ENCODE measurements at places on chromosomes 3 and 15.

GRCh38 chr3:187618722-187619121, 51.5 kb downstream of the SST start:
- DNase-seq, result no peak
- H3K4me1 ChIP-seq, result no peaks in the 10 kb centered on the region
- H3K27ac ChIP-seq, result no peak overlapping the region
- no peak overlapping the region for H3K4me3 ChIP-seq
- H3K36me3 ChIP-seq, result no peaks in the 10 kb centered on the region

DNA sequence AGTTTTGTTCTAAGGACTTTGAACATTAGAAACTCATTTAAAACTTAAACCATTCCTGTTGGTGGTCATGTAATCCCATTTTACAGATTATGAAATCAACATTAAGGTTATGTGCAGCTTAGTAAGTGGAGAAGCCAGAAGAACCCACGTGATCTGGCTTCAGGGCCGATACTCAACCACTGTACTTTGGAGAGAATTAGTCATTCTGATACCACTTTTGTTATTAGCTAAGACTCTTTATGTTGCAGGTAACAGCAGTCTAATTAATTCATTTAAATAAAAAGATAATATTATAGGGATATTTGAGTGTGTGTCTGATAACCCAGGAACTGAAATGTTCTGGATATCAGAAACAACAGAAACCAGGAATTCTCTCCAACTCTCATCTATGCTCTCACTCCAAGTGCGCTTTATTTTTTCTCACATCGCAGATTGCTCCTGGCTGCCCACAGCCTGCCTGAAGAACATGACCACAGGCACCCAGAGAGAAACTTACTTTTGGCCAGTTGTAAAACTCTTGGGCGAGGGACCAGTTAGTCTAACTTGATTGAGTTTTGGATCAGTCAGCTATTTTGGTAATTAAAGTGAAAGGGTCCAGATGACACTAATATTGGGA, 25.2 kb downstream of the UBE2E1 start:
- no peaks in the 10 kb centered on the region for H3K36me3 ChIP-seq
- H3K27ac ChIP-seq, result no peak overlapping the region
- H3K27me3 ChIP-seq, result no peaks in the 10 kb centered on the region
- no peak overlapping the region for H3K4me3 ChIP-seq

DNA sequence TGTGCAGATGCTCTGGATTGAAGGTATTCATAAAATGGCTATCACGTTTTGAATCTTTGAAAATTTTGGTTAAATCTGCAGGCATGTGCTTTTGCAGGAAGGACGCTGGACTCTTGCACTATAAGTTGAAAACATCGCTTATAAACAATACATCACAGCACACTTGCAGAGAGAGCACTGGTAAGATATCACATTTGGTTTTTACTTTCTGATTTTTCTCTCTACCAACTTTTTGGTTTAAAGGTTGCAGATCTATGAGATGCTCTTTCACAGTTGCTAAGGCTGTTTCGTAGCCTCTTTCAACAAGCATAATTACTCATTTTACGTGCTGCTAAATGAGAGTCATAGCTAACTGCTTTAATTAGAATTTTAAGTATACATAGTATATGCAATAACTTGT, 724.4 kb upstream of the ARRDC4 start:
- DNase-seq, result no peak
- no peaks in the 10 kb centered on the region for H3K27me3 ChIP-seq
- no peak overlapping the region for H3K27ac ChIP-seq
- H3K4me1 ChIP-seq, result no peaks in the 10 kb centered on the region
- H3K36me3 ChIP-seq, result no peaks in the 10 kb centered on the region

GRCh38 chr3:85264381-85264780, 305.6 kb downstream of the CADM2 start:
- no peaks in the 10 kb centered on the region for H3K4me1 ChIP-seq
- no peaks in the 10 kb centered on the region for H3K36me3 ChIP-seq
- H3K27me3 ChIP-seq, result no peaks in the 10 kb centered on the region
- no peak for DNase-seq
- H3K4me3 ChIP-seq, result no peak overlapping the region
- no peak overlapping the region for H3K27ac ChIP-seq

DNA sequence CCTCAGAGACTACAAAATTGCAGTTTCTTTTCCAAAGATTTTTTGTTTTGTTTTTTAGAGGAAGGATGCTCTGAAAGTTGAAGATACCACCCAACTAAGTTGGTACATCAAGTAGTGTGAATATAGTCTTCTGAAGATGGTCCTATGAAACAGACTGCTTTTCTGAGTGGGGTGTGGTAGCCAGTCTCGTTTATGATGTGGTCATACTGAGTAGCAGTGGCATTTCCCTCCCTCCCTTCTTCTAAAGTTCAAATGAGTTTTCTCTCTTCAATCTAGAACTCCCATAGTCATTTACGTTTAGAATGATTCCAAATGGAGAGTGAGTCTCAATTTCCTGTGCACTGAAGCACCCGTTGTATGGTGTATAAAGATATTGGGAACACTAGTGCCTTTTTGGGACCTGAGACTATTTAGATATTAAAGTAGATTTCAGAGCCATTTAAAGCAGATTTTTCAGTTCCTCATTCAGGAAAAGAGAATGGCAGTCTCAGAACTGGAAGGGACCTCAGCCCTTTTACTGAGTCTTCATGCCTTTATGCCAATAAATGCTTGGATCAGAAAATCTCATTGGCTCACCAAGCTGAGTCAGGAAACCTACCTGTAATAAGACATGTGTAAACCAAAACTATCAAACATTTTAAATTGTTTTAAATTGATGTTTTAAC, 200.4 kb downstream of the CDIN1 start:
- no peak overlapping the region for H3K4me3 ChIP-seq
- H3K36me3 ChIP-seq, result no peaks in the 10 kb centered on the region
- DNase-seq, result no peak
- H3K4me1 ChIP-seq, result no peaks in the 10 kb centered on the region

All from natural killer cell (primary cell).